ENCODE measurements at places on chromosomes 1 and 21. TPM values are rescaled to one million over a fixed set of nuclear protein-coding genes. Genes with fewer than 3 reads are reported as not detected.

Gene HPCAL4
- total RNA-seq, result 1.6 TPM

Gene TNNI3K
- not detected for total RNA-seq

DNA sequence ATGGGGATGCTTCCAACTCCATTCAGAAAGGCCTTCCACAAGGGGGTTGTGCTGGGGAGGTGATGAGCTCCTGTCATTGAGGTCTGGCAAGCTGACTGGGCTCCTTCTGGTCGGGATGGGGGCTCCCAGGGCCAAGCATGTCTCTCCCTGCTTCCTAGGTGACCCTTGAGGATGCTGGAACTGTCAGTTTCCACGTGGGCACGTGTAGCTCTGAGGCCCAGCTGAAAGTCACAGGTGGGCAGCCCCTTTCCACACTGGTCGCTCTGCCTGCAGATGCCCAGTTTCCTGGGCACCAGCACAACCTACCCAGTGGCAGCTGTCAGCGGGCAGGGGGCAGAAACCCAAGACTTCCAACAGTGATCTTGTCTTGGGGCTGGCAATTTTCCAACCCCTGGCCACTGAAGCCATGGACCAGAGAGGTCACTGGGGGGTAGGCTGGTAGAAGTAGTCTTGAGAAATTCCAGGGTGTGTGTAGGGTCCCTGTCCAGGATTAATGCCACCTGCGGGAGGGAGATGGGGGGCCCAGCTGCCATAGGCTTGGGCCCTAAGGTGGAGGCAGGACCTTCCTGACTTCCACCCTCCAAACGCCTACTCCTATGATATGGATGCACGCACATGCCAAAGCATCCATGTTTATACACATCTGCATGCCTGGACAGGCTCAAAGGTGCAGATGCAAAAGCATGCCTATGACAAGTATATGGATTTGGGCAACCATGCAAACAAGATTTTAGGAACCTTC, 97.1 kb downstream of the TRIM11 start:
- DNase-seq, result no peak

Gene FMO2
- not detected for total RNA-seq

Gene RHBDL2
- not detected for total RNA-seq

Gene S100A1
- not detected for total RNA-seq

- DNase-seq, result no peak
These were observed 60.2 kb downstream of the NDUFS5 start for GRCh38 chr1:39086386-39086785.

DNA sequence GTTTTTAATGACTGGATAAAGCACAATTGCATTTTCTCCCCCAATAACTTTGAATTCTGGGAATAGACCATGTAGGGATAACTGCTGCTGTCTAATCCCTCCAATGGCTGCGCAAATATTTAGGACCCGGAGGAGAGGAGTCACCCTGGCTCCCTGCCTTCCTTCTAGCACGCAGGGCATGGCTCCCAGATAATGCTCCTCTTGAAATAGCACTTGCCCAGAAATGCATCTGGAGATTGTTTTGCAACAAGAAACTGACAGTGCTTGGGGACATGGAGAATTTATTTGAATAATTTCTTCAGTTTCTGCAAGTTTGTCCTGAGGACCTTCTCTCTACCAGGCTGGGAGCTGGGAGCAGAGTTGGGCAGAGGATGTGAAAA, 83.5 kb downstream of the MAN1C1 start:
- DNase-seq, result no peak

DNA sequence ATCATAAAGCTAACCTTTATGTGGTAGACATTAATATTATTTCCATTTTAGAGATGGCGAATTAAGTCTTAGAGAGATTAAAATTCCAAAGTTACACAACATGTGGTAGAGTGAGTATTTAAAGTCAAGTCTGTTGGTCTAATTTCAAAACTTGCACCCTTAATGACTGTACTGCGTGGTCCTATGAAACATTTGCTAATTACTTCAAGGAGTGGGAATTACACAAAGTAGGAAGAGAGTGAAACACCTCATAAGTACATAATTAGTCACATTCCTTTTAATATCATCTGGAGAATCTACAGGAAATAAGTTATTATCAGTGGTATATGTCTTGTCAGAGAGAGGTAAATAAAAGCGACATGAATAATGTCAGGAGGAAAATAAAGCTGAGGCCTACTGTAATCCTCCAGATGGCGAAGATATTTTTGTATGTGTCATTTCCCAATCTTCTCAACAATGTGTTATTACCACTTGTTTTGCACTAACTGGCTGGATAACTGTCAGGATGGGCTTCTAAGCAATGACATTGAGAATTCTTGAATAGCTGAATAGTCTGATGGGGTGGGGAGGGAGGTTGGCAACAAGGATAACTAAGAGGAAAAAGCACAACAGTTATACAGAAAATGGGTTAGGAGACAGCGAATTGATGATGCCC, 95.5 kb downstream of the TNFSF18 start:
- DNase-seq, result no peak

DNA sequence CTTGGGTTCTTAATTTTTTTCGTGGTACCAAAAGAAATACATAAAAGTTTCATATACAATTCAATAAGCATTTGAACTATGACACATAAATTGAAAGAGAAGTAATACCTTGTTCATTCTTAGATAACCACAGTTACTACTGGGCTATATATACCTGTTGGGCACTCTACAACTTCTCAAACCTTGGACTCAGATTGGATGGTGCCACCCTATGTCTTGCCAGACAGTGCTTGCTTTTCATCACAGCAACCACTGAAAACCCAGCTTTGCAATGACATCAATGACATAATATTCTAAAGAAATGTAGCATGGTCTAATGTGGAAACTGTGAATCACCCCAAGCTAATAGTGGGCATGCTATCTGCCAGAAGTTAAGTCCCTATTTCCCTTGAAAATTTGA, 62.8 kb upstream of the DPH5 start:
- DNase-seq, result no peak

DNA sequence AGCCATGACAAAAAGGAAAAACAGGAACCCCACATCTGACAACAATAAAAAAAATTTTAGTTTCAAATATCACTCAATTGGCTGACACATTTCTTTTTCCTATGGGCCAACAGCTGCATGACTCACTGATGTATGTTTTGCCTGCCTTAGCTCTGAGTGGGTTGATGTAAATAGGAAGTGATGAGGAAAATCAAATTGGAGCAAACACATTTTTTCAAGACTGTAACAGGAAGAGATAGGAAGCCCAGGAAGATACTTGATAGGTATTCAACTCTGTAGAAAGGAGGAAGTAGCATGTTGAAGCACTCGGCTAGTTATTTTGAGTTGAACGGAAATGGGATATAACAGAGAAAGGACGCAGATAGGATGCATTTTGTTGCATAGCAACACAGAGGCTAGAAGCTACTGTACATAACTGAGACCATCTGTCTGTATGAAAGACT, 168.0 kb upstream of the NR5A2 start:
- DNase-seq, result no peak

- no peak for DNase-seq
These were observed 369.6 kb upstream of the USP24 start for GRCh38 chr1:55584526-55585401.

DNA sequence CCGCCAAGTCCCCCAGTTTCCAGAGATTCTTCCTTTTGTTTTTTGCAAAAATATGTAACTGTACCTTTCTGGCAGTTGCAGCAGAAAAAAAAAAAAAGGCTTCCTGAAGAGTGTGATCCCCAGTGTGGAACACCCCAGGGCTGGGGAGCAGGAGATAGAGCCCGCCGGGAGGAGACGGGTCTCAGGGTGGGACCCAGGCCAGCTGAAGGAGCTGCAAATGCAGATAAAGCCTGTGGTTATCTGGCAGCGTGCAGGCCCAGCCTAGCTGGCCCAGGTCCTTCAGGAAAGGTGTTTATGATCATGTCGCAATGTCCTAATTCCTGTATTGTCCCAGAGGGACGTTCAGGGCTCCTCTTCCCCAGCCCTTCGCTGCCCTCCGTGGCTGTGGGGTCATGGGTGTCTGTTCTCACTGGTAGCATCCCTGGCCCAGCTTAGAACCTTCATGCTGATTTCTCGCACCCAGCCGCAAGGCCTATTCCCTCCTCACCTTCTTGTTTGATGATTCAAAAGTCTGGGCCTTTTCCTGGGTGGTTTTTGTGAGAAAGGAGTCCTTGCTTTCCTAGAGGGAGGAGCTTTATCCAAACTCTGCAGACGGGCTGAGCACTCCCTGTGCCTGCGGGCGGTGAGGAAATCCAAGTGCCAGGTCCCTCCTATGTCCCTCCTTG, 26.2 kb downstream of the RNF187 start:
- DNase-seq, result no peak

GRCh38 chr1:119888476-119888875, 7.8 kb downstream of the ADAM30 start:
- no peak for DNase-seq

DNA sequence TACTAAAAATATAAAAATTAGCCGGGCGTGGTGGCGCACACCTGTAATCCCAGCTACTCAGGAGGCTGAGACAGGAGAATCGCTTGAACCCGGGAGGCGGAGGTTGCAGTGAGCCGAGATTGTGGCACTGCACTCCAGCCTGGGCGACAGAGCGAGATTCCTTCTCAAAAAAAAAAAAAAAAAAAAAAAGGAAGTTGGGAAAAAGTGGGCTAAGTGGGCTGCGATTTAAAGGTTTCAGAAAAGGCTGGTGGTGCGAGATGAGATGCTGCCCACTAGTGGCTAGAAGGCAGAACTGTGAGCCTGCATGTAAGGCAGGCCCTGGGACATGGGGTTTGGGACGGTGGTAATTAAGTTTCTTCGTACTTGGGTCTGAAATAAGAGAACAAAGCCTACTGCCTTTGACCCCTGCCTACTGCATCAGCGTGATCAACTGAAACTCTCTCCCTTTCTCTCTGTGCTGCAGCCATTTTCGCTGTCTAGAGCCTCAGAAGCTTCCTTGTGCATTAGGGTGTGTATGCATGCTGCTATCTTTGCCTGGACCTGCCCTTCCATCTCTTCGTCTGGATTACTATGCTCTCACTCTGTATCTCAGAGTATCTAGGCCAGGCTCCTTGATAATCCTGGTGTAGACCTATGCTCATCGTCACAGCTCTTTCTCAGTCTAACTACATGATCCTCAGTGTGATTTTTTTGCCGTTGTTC, 12.4 kb downstream of the FMOD start:
- peak; percentile 86 for DNase-seq

DNA sequence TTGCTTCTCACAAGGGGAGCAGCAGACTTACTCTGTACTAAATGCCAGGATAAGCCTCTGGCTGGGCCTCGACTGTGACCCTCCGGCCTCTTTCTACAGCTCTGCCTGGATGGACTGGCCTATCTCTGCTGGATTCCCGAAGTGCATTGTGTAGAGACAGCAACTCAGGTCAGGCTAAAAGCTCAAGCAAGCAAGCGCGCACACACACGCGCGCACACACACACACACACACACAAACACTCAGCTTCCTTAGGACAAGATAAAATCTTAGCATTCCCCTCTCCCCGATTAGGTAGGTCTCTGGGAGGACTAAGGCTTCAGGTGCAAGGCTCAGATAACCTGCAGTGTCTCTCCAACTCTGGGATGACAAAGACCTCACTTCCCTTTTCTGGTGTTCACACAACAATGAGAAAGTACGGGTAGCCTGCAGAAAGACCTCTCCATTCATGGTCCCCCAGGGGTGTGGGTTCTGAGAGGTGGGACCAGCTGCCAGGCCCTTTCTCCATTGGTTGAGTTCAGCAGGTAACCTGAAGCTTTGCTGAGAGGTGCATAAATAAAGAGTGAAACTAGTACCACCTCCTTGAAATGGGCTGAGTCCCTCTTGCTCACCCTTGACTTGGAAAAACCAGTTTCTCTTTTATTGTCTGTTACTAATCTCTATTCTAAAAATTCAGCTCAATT, 155.1 kb upstream of the CAMK1G start:
- no peak for DNase-seq

DNA sequence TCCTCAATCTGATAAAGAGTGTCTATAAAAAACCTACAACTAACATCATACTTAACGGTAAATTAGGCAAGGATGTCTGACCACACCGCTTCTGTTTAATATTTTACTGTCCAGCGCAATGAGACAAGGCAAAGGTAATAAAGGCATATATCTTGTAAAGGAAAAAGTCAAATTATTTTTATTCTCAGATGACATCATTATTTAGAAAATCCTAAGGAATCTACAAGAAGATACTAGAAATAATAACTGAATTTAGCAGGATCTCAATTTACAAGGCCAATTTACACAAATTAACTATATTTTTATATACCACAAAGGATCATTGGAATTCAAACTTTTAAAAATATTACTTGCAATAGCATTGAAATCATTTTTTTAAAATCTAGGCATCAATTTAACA, 29.4 kb downstream of the GJA4 start:
- no peak for DNase-seq

Gene S100A4
- total RNA-seq, result 597 TPM

Gene CACNA1S
- total RNA-seq, result not detected

- DNase-seq, result no peak
These were observed 222.4 kb upstream of the B3GALT2 start for GRCh38 chr1:193408782-193409293.

DNA sequence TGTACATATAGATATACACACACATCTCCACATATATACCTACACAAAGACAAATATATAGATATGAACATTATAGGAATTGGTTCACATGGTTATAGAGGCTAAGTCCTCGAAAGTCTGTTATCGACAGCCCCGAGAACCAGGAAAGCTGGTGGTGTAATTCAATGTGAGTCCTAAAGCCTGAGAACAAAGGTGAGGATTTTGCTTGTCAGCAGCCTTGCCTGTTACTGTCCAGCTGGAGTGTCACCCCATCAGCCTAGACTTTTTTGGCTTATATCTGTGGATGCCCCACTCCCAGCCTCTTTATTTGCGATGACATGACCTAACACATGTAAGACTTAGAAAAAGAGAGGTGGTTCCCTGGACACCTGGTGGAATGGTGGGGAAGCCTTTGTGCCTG, 97.0 kb downstream of the GIPC2 start:
- no peak for DNase-seq

- no peak for DNase-seq
These were observed 27.4 kb downstream of the SLC5A9 start for GRCh38 chr1:48249868-48250267.

Gene INKA2
- total RNA-seq, result 0.48 TPM

DNA sequence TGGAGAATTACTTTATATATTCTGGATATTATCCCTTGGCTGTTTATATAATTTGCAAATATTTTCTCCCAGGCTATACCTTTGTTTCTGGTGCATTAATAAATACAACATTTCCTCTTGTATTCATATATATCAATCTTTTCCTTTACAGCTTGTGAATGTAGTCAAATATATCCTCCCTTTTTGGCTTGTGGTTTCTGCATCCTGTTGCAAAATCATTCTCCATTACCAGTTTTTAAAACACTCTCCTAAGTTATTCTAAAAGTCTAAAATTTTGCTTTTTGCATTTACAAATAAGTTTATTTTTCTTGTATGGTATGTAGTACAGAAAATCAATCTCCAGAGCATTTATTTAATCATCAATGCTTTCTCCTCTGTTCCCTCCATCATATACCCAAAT, 909.4 kb downstream of the ADGRL2 start:
- DNase-seq, result no peak
